ENCODE measurements at places on chromosomes 7 and 10.

DNA sequence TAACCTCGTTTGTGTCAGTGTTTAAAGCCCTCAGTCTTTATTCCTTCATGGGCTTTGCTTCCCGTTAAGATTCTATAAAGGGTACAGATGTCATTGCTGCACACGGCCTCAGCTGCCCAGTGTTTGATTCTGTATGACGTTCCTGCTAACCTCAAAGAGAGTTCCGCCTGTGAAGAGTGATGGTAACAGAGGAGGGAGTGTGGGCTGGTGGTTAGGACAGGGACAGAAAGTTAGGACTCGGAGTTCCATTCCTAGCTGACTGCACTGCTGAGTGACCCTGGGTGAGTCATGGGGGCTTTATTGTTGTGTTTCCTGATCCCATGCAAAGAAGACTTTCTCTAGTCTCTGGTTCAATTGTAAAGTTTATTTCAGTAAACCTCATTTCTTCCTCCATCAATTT is 227.1 kb downstream of the DYNC1I1 start:
- no peak for DNase-seq

GRCh38 chr7:156609010-156609877 is 31.3 kb upstream of the RNF32 start:
- DNase-seq, result no peak

DNA sequence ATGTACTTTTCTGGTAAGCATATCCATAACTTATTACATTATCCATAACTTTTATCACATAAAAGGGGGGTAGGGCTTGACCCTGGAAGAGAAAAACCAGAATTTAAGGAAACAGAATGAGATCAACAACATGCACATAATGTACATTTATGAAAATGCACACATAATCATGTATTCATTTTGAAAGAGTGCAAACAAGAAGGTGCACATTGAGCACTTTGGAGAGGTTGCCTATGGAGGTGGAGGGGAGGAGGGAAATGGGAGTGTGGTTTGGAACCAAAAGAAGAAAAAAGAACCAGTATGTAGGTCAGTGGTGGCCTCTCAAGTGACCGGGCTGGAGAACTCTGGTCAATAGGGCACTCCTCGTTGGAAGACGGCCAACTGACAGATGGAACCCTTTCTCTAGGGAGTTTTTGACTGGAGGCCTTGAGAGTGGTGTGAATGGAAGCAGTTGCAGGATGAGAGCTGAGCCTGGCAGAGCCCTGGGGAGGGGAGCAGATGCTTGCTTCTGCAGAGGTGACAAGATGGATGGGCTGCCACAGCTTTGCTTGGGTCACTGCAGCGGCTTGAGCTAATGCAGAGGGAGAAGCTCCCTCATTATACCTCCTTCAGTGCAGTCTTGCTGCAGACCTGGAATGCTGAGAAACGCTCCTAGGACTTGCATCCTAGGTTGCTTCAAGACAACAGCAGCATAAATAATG is 192.7 kb downstream of the SEC23IP start:
- DNase-seq, result no peak

DNA sequence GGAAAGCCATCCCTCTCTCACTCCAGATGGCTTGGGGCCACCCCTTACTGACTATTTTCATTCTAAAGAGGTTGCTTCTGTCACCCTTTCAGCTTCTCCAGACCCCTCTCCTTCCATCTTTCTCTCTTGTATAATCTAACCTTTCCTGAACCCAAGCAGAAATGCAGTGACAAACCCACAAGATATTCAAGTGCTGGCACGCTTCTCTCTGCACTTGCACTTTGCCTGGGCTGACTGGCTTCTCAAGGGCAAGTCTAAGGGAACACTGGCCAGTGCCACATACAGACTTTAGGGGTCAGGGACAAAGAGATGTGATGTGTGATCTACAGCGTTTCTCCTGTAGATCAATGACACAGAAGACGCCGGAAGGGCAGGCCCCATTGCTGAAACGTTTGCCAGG is 150.4 kb upstream of the LANCL2 start:
- DNase-seq, result no peak

DNA sequence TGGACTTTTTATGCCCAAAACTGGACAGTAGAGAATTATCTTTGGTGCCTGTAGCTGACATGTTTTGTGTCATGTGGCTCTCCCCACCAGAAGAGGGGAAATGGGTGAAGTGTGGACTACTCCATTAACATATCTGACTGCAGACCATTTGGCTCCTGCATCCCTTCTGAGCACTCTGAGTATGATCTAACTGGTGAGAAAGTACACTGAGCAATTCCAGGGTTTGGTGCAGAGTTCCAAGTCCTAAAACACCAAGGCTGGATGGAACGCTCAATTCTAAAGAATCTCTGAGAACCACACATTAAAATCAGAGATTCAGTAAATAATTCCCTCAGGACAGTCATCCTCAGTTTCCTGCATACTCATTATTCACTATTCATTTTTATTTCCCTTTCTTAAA is 22.8 kb upstream of the OSBPL3 start:
- no peak for DNase-seq

GRCh38 chr7:2520761-2521290 is 1.3 kb downstream of the LFNG start:
- DNase-seq, result no peak

Data from GM06990 (cell line).